ENCODE measurements at places on chromosomes 5 and 9.

DNA sequence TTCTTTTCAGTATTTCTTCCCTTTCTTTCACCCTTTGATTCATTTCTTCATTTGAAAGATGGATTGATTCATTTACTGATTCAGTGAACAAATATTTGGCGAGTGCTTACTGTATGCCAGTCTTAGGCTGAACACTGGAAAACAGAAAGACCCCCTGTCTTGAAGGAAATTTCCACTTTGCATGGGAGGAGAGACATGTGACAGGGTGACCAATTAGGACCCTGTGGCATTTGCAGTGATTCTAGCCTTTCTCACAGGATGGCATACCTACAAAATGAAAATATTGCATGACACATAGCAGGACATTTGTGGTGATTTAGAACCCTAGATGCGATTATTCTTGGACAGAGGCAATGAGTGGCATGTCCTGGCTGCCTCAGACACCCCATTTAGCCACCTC lies 407.2 kb upstream of the SGCD start:
- no peak for DNase-seq

- DNase-seq, result no peak
Observed at GRCh38 chr5:41057231-41057630, 13.9 kb downstream of the MROH2B start.

GRCh38 chr9:128555180-128555721 lies 2.9 kb downstream of the SPTAN1 start:
- no peak for DNase-seq

DNA sequence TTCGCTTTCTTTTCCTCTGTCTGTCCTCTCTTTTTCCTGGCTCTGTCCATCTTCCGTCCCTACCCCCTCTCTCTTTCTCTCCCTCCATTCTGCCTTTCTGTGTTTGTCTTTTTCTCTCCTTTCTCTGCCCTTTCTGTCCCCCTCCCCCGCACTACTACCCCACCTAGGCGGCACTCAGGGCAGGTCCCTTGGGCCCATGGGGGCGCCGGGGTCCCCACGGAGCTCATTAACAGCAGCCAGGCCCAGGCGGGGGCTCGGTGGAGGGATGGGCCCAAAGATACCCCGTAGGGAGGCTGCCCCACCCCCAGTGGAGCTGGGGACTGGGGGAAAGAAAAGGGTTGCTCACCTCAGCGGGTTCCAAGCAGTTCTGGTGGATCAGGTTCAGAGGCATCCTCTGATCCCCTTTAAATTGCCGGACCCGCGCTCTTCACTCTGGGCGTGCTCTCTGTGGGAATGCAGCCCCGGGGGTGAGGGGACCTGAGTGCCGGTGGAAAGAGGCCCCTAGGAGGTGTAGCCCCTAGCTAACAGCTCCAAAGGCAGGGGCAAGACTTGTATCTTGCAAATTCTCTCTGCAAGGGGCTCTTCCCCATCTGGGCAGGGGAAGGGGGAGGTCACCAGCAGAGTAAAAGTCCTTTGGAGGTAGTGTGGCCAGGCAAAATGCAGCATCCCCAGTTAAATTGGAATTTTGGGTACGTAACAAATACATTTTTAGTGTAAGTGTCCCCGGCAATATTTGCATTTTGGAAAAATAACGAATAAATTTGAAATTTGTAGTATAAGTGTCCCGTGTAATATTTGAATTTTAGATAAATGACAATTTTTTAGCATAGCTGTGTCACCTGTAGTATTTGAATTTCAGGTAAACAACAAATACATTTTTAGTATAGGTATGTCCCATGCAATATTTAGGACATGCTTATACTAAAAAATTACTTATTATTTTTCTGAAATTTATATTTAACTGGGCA lies 7.4 kb downstream of the LHX2 start:
- no peak for DNase-seq

DNA sequence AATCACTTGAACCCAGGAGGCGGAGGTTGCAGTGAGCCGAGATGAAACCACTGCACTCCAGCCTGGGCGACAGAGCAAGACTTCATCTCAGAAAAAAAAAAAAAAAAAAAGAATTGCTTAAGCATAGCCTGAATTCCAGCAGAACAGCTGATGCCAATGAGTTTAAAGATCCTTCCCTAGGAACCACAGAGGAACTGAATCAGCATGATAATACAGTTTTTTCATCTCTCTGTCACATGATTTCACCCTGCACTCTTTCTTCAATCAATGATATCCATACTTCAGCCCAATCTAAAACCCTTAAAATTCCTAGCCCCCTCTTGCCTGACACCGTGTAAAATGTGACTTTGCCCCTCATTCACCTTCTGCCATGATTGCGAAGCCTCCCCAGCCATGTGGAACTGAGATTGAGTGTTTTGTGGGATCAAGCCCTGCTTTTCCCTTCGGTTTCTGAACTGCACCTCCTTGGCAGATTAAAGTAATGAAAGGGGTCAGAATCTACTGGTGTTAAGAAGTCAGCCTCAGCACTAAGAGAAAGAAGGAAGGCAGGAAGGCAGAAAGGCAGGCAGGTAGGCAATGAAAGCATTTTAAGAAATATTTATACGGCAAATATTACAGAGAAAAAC lies 20.9 kb upstream of the DMXL1 start:
- DNase-seq, result no peak

GRCh38 chr5:128228521-128228920 lies 145.0 kb downstream of the SLC12A2 start:
- DNase-seq, result no peak

- DNase-seq, result no peak
Observed at GRCh38 chr9:124932333-124932732, 8.6 kb downstream of the GOLGA1 start.

DNA sequence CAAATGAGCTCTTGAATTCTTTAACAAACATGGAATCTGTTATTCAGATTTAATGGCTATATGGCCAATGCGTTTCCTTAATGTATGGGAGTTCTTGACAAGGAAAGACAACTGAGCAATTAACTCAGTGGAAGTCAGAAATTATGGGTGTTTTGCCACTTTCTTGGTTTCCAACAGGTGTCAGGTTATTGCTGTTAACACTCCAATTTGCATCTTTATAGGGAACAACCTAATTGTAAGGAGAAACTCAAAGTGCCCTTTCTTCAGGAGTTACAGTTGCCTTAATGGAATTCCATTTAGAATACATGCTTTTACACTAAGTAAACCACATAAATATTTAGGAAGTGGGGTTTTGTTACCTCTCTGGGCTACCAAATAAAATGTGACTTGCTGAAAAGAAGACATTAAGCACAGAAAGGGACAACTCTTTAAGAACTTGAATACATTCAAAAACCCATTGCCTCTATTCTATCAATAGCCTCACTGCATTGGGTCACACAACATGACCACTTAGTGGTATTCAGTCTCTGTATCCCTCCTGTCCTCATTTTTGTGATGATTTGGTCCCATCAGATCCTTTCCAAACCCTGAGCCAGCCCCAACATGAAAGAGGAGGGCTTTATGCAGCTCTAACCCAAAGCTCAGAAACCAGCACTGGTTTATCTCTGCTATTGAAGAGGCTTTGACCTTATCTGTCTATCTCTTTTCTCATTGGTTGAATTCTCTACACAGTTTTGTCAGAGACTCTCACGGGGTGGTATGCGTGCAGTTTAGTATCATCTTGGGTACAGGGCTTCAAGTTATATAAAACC lies 118.7 kb downstream of the EDIL3 start:
- DNase-seq, result no peak

- DNase-seq, result no peak
Observed at GRCh38 chr5:68264024-68264956, 48.7 kb downstream of the PIK3R1 start.

DNA sequence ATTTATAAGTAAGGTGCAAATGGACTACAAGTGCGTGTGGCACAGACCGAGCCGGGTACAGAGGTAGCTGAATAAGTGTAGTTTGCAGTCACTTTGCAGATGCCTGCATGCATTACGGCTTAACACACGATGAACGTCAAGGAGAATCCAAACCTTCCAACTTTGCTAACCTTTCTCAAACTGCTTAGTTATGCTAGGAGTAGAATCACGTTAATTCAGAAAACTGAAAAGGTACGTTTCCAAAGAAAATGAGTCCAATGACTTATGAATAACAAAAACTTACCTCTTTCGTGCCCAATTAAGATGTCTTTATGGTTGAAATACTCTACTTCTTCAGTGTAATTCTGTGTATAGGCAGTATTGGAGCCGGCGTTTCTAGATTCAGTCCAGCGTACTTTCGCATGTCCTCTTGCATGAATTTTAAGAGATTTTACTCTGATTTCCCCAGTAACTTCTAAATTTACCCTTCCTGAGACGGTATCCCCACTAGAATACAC lies 539 bp downstream of the ARRDC3 start:
- peak; percentile 36 for DNase-seq

DNA sequence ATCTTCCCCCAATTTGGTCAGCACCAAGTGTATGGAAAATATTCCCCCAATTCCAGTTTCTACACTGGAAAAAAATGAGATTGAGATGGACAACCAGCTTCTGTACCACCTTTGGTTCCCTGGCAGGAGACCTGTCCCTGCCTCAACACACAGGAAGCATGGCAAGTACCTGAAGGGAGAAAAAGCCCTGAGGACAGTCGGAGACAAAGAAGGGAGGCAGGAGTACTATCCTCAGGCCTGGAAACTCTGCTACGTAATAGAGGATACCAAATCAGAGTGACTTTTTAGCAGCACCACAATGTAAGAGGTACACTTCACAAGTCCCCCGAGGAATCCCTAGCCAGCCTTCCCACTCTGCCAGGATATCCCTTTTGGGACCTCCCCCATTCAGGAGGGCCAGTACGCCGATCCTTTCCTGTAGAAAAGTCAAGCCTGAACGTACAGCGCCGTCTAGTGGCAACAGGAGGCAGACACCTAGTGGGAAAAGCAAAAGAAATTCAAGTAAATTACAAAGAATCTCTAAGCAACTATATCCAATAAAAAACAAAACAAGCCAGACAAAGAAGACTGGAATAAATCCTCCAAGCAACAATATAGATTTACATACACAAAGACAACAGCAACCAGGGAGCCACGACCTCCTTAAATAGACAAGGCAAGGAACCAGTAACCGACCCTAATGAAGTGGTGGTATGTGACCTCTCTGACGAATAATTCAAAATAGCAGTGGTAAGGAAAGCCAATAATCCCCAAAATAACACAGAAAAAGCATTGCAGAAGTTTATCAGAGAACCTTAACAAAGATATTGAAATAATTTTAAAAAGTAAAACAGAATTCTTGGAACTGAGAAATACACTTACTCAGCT lies 63.3 kb upstream of the SLCO6A1 start:
- DNase-seq, result peak; percentile 3

Measured in left colon (tissue), 2 donors.